A549 treated with GW870086 at 1 μM for 4 hours (cell line): ENCODE measurements at places on chromosomes 1 and 21. TPM values are rescaled to one million over a fixed set of nuclear protein-coding genes. Genes with fewer than 3 reads are reported as not detected.

C1orf94 gene
- 0.07 TPM in 1 of 5 replicates, not detected in the others for total RNA-seq

KPRP gene
- total RNA-seq, result 0.07 TPM in 1 of 5 replicates, not detected in the others

GPR25 gene
- not detected in 5 replicates for total RNA-seq

CA6 gene
- total RNA-seq, result not detected in 5 replicates

RAB7B gene
- 1.2 to 1.6 TPM (median 1.2 TPM) in 5 replicates for total RNA-seq

FCRL2 gene
- total RNA-seq, result not detected in 5 replicates

EPHA10 gene
- total RNA-seq, result 0.96 to 2.1 TPM (median 1.3 TPM) in 5 replicates

ADGRL4 gene
- total RNA-seq, result not detected in 5 replicates

AADACL4 gene
- not detected in 5 replicates for total RNA-seq

SERBP1 gene
- 191 to 212 TPM (median 198 TPM) in 5 replicates for total RNA-seq

CNR2 gene
- 0.02 TPM in 1 of 5 replicates, not detected in the others for total RNA-seq

PGLYRP3 gene
- total RNA-seq, result not detected in 5 replicates

EDN2 gene
- 17.9 to 23.1 TPM (median 21.5 TPM) in 5 replicates for total RNA-seq

HTR1D gene
- 11.9 to 14.2 TPM (median 13.4 TPM) in 5 replicates for total RNA-seq

C2CD4D gene
- total RNA-seq, result 0.07 TPM in 1 of 5 replicates, not detected in the others

S100A1 gene
- total RNA-seq, result 0.62 to 0.80 TPM (median 0.73 TPM) in 4 of 5 replicates, not detected in the other

CHRNB2 gene
- 0.27 to 0.71 TPM (median 0.40 TPM) in 5 replicates for total RNA-seq

CD160 gene
- total RNA-seq, result not detected in 5 replicates

KCNK1 gene
- total RNA-seq, result 14.3 to 22.8 TPM (median 18.0 TPM) in 5 replicates

G0S2 gene
- 3.0 to 4.7 TPM (median 3.4 TPM) in 5 replicates for total RNA-seq

MYOM3 gene
- 5.8 to 7.1 TPM (median 6.7 TPM) in 5 replicates for total RNA-seq

GJA8 gene
- not detected in 5 replicates for total RNA-seq

SIKE1 gene
- 13.4 to 19.3 TPM (median 18.3 TPM) in 5 replicates for total RNA-seq

HMGCS2 gene
- not detected in 5 replicates for total RNA-seq

PROK1 gene
- total RNA-seq, result not detected in 5 replicates

ITGB2 gene
- 0.50 to 1.0 TPM (median 0.66 TPM) in 5 replicates for total RNA-seq

ST6GALNAC5 gene
- total RNA-seq, result not detected in 5 replicates

DCDC2B gene
- not detected in 5 replicates for total RNA-seq

NPHS2 gene
- not detected in 5 replicates for total RNA-seq

LCE6A gene
- total RNA-seq, result not detected in 5 replicates
